ENCODE measurements at places on chromosomes 7 and 10.

DNA sequence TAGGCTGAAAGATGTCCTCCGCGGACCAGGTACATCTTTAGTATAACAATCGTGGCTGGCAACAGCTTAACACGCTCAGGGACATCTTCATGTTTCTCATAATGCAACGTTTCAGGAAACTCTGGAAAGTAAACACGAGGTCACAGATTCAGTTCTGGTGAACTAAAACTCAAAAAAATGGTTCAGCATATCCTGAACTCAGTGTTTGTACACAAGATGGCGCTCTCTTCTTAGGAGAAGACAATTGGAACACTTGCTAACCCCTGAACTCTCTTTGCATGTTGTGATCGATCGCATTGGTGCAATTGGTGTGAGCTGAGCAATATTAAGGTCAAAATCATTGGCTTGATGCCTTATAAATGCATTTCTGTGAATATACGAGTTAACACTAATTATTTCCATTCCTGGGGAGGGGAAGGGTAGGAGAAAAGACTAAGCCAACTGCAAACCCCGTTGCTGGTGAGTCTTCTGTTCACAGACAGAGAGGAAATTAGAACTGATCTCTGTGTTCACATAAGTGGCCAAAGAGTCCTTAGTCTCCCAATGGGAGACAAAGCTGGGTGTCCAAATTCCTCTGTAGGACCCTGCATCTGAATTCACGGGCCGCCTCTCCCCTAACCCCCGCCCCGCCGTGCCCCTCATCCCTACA, 52.6 kb upstream of the FAM180A start:
- no peak for DNase-seq

- DNase-seq: no peak
These were observed 127.5 kb upstream of the ANKRD1 start for GRCh38 chr10:91048380-91048779.

DNA sequence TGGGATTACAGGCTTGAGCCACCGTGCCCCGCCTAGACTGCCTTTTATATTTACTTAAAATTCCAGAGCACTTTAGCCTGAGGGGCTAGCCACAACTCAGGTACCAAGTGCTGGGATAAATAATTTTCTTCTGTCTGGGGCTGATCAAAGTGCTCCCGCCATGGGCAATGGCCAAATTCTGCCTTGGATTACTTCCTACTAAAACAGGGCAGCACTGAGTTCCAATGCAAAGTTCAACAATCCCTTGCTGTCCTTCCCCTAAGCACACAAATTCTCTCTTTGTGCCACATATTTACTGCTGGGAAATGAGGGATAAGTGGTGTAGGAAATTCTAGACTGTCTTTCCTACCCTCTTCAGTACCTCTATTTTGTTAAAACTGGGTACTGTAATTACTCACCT, 34.4 kb upstream of the ZNF92 start:
- no peak for DNase-seq

- no peak for DNase-seq
These were observed 468.1 kb upstream of the NRP1 start for GRCh38 chr10:33802566-33802965.

DNA sequence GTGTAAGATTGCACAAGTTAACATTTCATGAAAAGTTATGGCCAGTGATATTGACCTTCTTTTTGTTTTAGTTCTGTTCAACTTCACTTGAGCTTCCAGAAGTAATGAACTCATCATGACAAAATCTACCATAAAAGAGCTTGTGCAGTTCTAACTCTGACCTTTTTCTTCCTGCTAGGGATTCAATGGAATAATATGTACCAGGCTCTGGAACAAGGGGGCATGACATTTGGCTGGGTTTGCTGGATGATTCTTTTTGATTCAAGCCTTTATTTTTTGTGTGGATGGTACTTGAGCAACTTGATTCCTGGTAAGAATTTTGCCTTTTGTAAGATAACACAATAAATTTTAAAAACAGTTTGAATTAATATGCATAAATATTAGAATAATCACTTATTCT, 205.0 kb downstream of the ABCA13 start:
- DNase-seq: no peak

DNA sequence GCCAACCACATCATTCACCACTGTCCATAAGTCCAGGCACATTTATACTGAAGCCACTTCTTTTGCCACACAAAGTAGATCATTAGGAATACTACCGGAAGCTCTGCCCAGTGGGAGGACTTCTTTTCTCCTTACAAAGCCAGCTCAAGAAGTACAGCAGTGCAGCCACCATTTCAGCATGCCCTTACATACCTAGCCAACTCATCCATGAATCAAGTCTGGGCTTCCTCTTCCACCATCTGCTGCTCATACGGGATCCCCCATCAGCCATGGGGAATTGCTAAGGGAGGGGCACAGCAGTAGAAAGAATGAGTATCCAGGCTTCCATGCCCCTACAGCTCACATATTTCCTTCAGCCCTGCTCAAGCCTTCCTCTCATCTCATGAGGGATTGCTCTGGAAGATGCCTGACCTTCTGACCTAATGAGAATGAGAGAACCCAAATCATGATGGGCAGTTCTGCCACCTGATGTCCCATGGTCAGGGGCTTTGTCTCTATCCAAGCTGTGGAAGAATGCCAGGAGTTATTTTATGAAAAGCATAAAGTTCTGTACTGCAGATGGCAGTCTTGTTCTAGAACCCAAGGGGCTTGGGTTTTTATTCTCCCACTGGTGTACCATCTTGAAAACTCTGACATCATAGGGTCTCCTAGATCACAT, 39.5 kb downstream of the ACSM6 start:
- no peak for DNase-seq

DNA sequence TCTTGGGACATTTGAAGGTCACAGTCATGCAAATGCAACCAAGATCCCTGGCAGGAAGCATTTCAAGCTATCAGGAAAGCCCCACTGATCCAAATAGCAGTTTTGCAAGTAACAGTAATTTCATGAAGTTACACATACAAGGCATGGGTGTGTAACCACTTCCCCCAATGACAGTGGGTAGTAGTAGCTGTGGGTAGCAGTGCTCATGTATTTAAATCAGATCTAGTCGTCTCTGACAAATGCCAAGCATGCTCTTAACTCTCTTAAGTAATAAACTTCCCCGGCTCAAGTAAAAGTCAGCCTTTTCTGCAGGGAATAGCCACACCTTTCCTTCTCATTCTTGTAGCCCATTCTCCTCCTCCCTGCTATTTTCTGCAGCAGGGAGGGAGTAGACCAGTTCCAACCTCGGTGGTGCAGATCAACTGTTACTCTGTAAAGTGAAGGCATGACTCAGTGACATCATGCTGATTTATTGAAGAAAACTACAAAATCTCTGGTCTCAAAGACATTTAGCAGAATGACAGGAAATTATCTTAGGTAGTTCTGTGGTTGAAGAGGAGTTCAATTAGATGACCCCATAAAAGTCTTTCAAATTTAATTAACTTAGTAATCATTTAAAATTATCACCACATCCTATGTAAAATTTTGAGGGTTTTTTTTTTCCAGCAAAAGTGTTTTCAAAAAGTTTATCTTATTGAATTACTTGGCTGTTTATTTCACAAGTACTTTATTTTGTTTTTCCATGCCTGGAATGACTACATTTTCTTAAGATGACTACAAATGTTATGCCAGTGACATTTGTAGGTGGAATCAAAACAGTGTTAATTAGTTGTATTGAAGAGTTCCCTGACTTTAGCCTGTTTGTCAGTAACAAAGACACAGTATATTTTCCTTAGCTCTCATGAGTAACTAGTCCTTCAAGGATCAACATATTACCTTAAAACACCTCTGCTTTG, 568.3 kb downstream of the INHBA start:
- no peak for DNase-seq

GRCh38 chr7:140121326-140121725, 55.5 kb downstream of the KDM7A start:
- DNase-seq: no peak

DNA sequence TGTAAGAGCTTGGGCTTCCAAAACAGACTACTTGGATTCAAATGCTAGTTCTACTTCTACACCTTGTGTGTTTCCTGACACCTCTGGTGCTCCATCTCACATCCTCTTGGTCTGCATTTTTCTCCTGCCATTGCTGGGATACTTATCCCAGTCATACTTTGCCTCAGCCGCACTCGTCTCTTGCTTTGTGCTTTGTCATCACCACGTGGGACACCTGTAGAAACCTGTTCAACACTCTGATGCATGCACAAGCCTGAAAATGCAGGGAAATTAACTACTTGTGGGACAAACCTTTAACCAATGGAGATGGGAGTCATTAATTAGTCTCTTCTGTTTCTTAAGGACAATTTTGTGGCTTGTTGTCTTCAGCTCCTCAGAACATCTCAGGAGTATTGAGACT, 94.2 kb upstream of the PHYHIPL start:
- no peak for DNase-seq

- DNase-seq: no peak
These were observed 7.0 kb downstream of the FAM53B start for GRCh38 chr10:124737221-124737620.

Data from stimulated activated CD8-positive, alpha-beta memory T cell treated with anti-CD3 and anti-CD28 coated beads, Interleukin-4, amount 100 ng/mL, for 1 hour (primary cell).